Stimulated activated CD4-positive, alpha-beta T cell treated with anti-CD3 and anti-CD28 coated beads, Interleukin-12 subunit alpha, Interleukin-12 subunit beta, amount 100 ng/mL, for 4 hours (primary cell): ENCODE measurements at places on chromosomes 1 and 21.

DNA sequence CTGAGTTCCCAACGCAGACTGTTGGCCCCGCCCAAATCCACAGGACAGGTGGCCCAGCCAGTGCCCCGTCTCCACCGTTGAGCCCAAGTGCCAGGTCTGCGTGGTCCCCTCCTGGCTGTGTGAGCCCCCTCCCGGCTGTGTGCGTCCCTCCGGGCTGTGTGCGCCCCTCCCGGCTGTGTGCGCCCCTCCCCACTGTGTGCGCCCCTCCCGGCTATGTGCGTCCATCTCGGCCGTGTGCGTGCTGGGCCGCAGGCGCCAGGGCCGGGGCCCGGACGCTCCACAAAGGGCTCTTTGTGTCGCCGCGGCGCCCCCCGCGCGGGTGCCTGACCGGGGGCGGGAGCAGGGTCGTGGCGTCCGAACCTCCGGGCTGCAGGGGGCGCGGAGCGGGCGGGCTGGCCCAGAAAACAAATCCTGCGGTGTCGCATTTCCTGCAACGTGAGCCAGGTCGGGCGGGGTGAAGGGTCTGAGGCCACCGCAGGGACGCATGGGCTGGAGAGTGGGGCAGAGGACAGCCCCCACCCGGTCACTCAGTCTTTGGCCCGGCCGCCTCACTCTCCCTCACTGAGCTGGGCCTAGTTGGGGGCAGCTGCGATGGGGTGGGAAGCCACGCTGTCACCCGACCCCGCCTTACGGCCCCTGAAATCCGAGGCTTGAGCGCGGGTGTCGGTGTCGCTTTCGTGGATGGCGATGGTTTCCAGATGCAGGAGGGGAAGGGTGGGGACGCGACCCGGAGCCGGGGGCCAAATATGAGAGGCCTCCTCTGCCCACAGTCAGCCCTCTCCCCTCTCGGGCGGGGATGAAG lies 18.8 kb downstream of the TNFRSF25 start:
- DNase-seq, result no peak

GRCh38 chr1:66732407-66733166 lies 19.7 kb upstream of the DYNLT5 start:
- no peak for DNase-seq

DNA sequence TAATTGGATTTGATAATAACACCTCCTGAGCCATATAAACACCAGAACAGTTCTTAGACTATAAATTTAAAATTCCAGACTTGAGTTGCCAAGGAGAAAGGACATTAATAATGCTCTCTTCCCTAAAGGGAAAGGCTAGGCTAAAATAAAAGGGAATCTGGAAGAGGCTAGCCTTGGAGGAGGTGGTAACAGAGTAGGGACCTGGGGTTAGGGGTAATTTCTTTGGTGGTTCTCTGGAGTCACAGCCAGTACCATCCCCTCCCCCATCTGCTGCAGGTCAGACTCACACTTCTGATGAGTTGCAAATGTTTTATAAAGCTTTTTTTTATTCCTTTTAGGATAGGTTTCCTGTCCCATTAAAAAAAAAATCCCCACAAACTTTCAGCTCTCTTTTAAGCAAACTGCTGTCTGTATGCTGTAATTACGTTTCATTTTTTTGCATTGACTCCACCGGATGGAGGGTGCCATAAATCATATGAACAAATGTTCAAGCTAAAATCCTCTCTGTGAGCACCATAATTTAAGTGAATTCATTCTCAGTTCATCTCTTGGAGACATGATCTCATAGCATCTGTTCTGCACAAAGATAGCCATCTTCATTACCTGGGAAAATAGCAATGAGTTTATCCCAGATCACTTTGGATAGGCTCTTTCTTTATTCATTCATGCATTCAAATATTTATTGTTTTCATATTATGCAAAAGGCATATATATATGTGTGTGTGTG lies 379.6 kb downstream of the TTLL7 start:
- no peak for DNase-seq

GRCh38 chr1:180020017-180020416 lies 65.4 kb downstream of the CEP350 start:
- no peak for DNase-seq

GRCh38 chr1:14580986-14581385 lies 17.5 kb upstream of the KAZN start:
- no peak for DNase-seq

- no peak for DNase-seq
Measured at GRCh38 chr1:119254067-119254720, 113.7 kb upstream of the WARS2 start.

GRCh38 chr1:92037400-92037799 lies 7.6 kb downstream of the EPHX4 start:
- no peak for DNase-seq

- DNase-seq, result no peak
Measured at GRCh38 chr1:246526380-246526779, 19.3 kb upstream of the SMYD3 start.

- peak; percentile 90 for DNase-seq
Measured at GRCh38 chr1:200669314-200670241, at the start of gene DDX59. Gene DDX59, minus strand, starts transcription at chr1:200669907. Its CDS starts 3,167 bp downstream, at chr1:200666740.

- DNase-seq, result no peak
Measured at GRCh38 chr1:165674599-165674998, 23.8 kb downstream of the ALDH9A1 start.

GRCh38 chr1:2358072-2358471 lies 33.3 kb downstream of the MORN1 start:
- no peak for DNase-seq
